ENCODE measurements at places on chromosomes 7 and 10. TPM values are rescaled to one million over a fixed set of nuclear protein-coding genes. Genes with fewer than 3 reads are reported as not detected.

RABGEF1 gene
- 25.7 TPM for total RNA-seq

TSC22D4 gene
- 99.1 TPM for total RNA-seq

ANXA8L1 gene
- not detected for total RNA-seq

HOXA1 gene
- 0.38 TPM for total RNA-seq

ENKUR gene
- not detected for total RNA-seq

TBXAS1 gene
- 2.1 TPM for total RNA-seq

OLAH gene
- not detected for total RNA-seq

KNDC1 gene
- total RNA-seq, result not detected

AFAP1L2 gene
- total RNA-seq, result 1.6 TPM

TCTN3 gene
- 32.7 TPM for total RNA-seq

PHKG1 gene
- total RNA-seq, result 1.2 TPM

CCDC136 gene
- total RNA-seq, result 9.0 TPM

NPTX2 gene
- total RNA-seq, result not detected

MAD1L1 gene
- 47.3 TPM for total RNA-seq

DNA sequence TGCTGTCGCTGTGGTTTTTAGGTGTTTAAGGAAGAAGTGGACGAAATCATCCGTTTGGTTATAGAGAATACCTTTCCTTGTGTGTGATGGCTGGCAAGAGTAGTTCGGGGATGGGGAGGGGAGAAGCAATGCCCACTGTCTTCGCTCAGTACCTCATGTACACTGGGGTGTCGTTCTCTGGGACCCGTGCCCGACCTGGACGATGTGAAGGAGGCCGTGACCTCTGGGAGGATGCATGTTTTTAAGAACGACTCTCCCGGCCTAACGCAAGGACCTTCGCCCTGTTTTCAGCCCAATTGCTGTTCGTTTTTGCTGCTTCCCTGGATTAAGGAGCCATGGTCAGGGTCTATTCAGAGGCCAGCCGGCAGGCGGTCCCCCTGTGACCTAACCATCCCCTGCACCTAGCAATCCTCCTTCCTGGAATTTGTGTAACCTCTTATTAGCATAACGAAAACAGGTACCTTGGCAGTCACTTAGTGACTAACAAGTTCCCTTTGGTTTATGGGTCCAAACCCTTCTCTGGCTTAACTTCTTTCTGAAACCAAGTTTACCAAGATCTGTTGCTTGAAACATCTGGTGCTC lies 1.3 kb downstream of the NFE2L3 start:
- DNase-seq, result no peak

DNA sequence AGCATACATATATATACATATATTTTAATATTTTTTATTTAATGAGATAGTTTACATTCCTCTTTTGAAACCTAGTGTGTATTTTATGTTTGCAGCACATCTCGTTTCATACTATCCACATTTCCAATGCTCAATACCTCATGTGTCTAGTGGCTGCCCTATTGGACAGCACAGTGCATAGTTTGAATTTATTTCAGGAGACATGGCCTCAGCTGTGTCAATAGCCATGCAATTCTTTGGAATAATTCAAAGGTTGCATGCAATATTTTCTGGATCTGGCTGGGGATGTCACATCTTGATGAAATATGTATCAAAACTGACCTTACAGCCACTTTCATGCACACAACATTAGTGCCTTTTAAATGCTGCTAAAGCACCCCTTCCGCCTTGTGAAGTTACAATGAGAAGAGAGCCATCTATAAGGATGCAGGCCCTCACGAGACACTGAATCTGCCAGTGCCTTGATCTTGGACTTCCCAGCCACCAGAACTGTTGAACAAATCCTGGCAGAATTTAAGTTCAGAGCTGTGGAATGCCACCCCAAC lies 13.0 kb downstream of the FGFBP3 start:
- DNase-seq, result no peak

DNA sequence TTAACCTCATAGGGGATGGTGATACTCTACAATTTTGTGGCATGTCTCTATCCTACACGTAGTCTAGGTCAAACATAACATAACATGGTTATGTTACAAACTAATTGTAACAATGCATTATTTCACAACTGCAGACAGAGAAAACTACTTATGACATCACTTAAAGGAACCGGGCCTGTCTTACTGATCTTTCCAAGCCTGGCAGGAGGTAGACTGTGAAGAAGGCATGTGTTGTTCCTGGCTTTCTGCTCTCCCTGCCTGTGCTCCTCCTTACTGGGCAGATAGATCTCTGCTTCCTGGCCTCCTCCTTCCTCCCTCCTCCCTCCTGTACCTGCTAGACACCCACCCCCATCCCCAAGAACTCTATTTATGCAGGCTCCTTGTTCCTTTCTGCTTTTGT lies 5.4 kb downstream of the CACNB2 start:
- no peak for DNase-seq

- no peak for DNase-seq
Observed at GRCh38 chr7:124996778-124997177, 67.2 kb upstream of the POT1 start.

- DNase-seq, result no peak
Observed at GRCh38 chr7:42959549-42959948, 27.4 kb downstream of the MRPL32 start.

- no peak for DNase-seq
Observed at GRCh38 chr7:68238204-68238805, 1241.7 kb downstream of the TYW1 start.

- DNase-seq, result no peak
Observed at GRCh38 chr7:49088017-49088416, 163.7 kb downstream of the CDC14C start.

DNA sequence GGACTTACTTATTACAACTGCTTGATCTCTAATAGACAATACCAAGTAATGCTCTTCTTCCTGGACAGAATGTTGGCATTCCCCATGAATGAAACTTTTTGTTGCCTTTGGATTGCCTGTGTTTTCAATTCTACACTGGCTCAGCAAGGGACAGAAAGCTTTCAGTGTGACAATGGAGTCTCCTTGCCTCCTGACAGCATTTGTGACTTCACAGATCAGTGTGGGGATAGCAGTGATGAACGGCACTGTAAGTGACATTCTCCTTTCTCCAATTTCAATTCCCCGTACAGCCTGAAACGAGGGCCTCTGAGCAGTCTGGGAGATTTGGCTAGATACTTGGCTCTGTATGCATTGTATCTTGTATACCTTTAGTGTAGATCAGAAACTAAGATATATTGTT lies 290 bp downstream of the MALRD1 start:
- DNase-seq, result no peak

GRCh38 chr7:136133551-136133950 lies 156.4 kb upstream of the MTPN start:
- no peak for DNase-seq

GRCh38 chr7:90596671-90597562 lies 796 bp downstream of the CDK14 start:
- DNase-seq, result no peak

- DNase-seq, result no peak
Observed at GRCh38 chr7:48426966-48427555, 255.8 kb downstream of the ABCA13 start.

GRCh38 chr10:114486938-114487814 lies 82.9 kb upstream of the AFAP1L2 start:
- no peak for DNase-seq

GRCh38 chr7:110856704-110857103 lies 234.2 kb upstream of the LRRN3 start:
- DNase-seq, result no peak

GRCh38 chr7:92276460-92276864 lies 30.7 kb downstream of the ANKIB1 start:
- no peak for DNase-seq

- no peak for DNase-seq
Observed at GRCh38 chr7:138299066-138299465, 161.0 kb upstream of the TRIM24 start.

GRCh38 chr10:74179111-74179710 lies 28.2 kb downstream of the ADK start:
- DNase-seq, result no peak

- DNase-seq, result no peak
Observed at GRCh38 chr7:30646154-30646553, 36.1 kb downstream of the CRHR2 start.

DNA sequence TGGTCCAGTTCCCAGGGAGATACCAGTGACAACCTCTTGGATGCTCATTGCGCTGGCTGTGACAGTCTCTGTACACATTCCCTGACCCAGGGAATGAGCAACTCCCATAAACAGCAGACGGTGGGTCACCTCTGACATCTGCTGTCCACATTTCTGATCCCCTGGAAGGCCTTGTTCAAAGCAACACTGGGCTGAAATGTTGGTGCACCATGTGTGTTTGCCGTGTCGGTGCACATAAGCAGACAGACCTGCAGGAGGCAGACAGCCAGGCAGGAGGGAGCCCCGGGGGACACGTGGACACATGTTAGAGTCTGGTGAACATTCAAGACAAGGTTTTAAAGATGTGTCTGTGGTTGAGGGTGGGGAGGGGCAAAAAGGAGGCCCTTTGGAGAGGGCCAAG lies 254.9 kb downstream of the PLXNA4 start:
- no peak for DNase-seq

DNA sequence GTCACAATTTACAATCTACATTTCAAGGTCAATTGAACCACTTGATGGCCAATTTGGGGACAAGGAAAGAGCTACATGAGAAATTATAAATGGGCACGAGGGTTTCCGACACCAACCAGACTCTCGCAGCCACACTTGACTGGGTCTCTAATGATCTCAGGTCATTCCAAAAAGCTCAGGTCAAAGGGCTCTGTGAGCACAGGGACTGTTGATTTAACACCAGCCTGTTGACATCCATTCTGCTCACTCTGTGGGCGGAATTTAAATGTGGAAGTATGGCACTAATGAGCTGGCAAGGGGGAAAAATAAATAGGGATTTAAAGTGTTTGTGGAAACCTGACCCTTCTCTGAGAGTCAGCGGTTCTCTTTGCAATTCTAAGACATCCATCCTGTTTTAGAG lies 810.7 kb upstream of the AUTS2 start:
- DNase-seq, result no peak

DNA sequence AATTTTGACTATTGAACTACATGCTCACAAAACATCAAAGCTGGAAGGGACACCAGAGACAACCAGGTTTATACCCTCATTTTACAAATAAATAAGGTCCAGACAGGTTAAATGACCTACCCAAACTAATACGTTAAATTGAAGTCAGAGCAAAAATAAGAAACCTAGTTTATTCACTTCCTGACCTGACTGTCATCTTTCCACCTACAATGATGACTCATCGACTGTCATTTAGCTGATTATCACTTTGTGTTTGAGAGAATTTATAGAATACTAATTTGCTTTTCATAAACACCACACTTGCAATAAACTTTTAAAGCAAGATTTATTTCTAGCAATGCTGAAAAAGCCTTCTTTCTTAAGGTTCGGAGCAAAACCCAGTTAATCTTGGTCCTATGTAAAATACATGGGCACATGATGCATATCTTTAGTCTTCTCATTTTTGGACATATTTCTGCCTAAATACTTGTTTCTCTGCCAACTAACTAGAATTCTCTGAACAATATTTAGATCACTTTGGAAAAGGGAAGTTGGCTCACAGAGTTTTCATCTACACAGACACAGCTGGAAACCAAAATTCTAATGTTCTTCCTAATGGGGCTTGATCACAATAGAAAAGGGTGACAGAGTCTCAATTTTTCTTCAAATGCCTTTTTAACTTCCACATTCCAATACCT lies 16.7 kb upstream of the LRRN3 start:
- no peak for DNase-seq

GRCh38 chr10:94239696-94240095 lies 123.0 kb downstream of the NOC3L start:
- DNase-seq, result no peak

- DNase-seq, result no peak
Observed at GRCh38 chr10:99353182-99353581, 24.0 kb downstream of the CNNM1 start.

DNA sequence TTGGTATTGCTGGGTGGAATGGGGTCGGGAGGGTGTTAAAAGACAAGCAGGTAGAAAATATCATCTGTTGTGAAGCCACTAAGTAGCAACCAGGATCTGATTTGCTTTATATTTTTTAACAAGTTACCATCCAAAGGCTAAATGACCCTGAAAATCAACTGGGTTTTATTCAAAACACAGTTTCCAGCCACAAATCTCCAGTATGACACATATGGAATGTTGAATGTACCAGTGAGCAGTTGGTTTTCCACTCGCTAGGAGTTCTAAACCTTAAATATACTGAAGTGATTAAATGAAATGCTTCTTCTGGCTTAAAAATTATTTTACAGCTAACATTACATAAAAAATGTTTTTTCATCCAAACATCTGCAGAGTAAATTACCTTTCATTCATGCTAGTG lies 112.5 kb downstream of the PDE1C start:
- no peak for DNase-seq

- no peak for DNase-seq
Observed at GRCh38 chr10:101939008-101939648, 95.5 kb upstream of the KCNIP2 start.

DNA sequence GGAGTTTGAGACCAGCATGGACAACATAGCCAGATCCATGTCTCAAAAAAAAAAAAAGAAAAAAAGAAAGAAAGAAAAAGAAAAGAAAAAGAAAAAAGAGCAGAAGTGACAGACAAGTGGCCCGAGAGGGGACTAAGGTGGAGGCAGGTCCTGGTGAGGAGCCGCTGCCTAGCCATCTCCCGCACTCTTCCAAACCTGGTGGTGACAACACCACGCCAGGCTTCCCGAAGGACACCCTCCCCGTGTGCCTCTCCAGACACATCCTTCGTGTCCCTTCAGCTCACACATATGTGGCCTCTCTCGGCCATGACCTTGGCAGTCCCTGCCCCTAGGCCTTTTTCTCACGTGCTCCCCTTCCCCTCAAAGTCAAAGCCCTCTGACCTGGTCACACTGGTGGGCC lies 36.4 kb downstream of the IFT22 start:
- DNase-seq, result no peak

- no peak for DNase-seq
Observed at GRCh38 chr10:93173967-93174845, 100.5 kb downstream of the CYP26A1 start.

DNA sequence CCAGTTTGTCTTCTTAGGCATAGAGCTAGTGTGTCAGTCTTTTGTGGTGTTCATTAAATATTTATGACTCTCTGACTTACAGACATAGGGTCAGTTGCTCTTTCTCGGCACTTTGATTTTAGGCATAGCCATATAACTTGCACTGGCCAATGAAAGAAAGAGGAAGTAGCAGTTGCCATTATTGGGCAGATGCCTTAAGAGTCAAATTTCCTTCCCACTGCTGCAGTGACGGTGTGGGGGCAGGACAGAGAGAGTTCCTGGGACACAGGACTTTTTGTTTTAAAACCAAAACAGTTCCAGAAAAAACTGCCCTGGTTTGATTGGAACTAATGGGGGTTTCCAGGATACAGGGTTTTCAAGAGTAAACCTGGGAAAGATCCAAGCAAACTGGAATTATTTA lies 60.2 kb upstream of the PHF14 start:
- DNase-seq, result no peak

GRCh38 chr7:158186864-158187693 lies 400.5 kb downstream of the PTPRN2 start:
- no peak for DNase-seq

DNA sequence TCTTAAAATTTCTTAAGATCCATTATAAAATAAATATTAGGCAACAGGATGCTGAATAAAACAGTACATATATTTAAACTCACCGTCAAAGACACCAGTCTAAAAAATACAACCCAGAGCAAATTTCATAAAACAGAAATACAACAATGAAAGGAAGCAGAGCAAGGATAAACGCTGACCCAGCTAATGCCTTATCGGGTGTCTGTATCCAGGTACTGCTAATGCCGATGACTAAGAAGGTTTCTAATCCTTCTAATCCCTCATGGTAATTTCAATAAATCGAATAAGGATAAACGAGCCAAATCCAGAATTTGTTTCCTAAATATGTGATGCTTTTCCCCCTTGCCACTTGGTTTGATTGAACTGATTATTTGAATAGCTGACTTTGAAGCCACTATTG lies 1.7 kb downstream of the HYCC1 start:
- no peak for DNase-seq

GRCh38 chr7:98992076-98992475 lies 113.7 kb downstream of the TRRAP start:
- DNase-seq, result no peak

Measured in CD8-positive, alpha-beta memory T cell (primary cell).